ENCODE measurements at places on chromosomes 4 and X.

GRCh38 chr4:7058792-7059191 lies 9.1 kb downstream of the GRPEL1 start:
- no peak overlapping the region for H3K27ac ChIP-seq
- no peak overlapping the region for H3K4me3 ChIP-seq
- no peak for DNase-seq
- no peaks in the 10 kb centered on the region for H3K27me3 ChIP-seq
- no peaks in the 10 kb centered on the region for H3K4me1 ChIP-seq
- H3K36me3 ChIP-seq = peaks cover 20% of the 10 kb centered on the region

DNA sequence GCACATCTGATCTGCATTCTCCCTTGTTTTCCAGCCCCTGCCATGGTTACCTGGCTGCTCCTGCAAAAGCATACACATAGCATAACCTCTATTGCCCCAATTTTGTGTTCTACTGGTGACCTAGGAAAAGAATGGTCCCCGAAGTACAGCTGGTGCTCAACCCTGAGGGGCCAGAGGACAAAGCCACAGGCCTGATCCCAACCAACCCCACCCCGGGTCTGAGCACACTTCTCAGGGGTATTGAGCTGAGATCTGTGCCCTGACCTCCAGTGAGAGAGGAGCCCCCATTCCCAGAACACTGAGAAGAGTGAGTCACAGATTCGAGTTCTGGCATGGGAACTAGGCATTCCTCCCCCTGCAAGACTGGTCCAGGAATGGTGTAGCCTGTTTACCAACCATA lies 465.5 kb upstream of the ACTRT1 start:
- DNase-seq = no peak
- no peaks in the 10 kb centered on the region for H3K36me3 ChIP-seq
- no peaks in the 10 kb centered on the region for H3K27me3 ChIP-seq
- no peaks in the 10 kb centered on the region for H3K4me1 ChIP-seq

DNA sequence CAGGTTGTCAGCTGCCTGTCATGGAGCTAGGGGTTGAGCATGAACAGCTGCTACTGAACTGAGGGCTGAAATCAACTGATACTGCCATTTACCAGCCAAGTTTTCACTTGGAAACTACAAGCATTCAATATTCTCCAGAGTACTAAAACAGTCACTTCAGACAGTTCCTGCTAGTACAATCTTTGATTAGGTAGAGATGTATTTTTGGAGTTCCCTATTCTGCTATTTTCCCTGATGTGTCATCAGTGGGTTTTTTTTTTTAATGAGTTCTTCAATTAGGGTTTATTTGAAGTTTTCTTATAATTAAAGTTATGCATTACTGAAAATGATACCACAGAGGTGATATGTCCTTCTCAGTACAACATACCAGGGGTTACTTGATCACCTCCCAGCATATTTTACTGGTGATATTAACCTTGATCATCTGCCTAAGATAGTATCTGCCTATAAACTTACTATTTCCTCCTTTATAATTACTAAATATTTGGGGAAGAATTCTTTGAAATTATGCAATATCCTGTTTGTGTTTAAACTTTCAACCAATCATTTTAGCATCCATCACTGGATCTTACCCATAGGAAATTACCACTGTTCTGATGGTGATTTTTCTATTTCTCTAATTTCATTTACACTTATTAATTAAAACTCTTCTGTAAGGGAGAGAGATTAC lies 13.6 kb downstream of the PDCL2 start:
- no peak for DNase-seq
- H3K27ac ChIP-seq = no peak overlapping the region
- no peaks in the 10 kb centered on the region for H3K27me3 ChIP-seq
- no peaks in the 10 kb centered on the region for H3K36me3 ChIP-seq
- H3K4me3 ChIP-seq = no peak overlapping the region

- peak overlapping the region; percentile 53 for H3K27ac ChIP-seq
- H3K36me3 ChIP-seq = no peaks in the 10 kb centered on the region
- no peak overlapping the region for H3K4me3 ChIP-seq
- no peaks in the 10 kb centered on the region for H3K27me3 ChIP-seq
- H3K4me1 ChIP-seq = peaks cover 30% of the 10 kb centered on the region
Observed at GRCh38 chrX:19679787-19680186, 164.5 kb upstream of the MAP3K15 start.

All from naive thymus-derived CD4-positive, alpha-beta T cell (primary cell).